ENCODE measurements at places on chromosomes 5 and 9. TPM values are rescaled to one million over a fixed set of nuclear protein-coding genes. Genes with fewer than 3 reads are reported as not detected.

Gene C9
- total RNA-seq: not detected

Gene SLC6A3
- 0.62 TPM for total RNA-seq

Gene RXRA
- total RNA-seq: 76.7 TPM

Gene CERCAM
- 49.8 TPM for total RNA-seq

Gene SH2D3C
- total RNA-seq: 17.0 TPM

Gene ANGPTL2
- 64.1 TPM for total RNA-seq

Gene ADAMTS13
- 3.4 TPM for total RNA-seq

Gene RNF208
- total RNA-seq: 5.2 TPM

Gene IFNB1
- not detected for total RNA-seq

Gene GPR21
- not detected for total RNA-seq

Gene FGF10
- total RNA-seq: 8.5 TPM

Gene GFPT2
- 67.5 TPM for total RNA-seq

Gene POC5
- total RNA-seq: 9.9 TPM

Gene CERT1
- 34.5 TPM for total RNA-seq

Gene KIF4B
- total RNA-seq: not detected

Gene DMXL1
- 39.1 TPM for total RNA-seq

Gene PHYHD1
- 24.8 TPM for total RNA-seq

Gene IRX1
- total RNA-seq: not detected

Gene PALM2AKAP2
- total RNA-seq: 3.5 TPM

Gene NR6A1
- total RNA-seq: 0.82 TPM

Gene CYLC2
- total RNA-seq: not detected

Gene CYFIP2
- 17.8 TPM for total RNA-seq

Gene JAKMIP2
- 0.24 TPM for total RNA-seq

Gene RMRP
- 27,726 TPM for total RNA-seq

All from ovary (tissue), 10 donors.